ENCODE measurements at places on chromosomes 1 and 21.

DNA sequence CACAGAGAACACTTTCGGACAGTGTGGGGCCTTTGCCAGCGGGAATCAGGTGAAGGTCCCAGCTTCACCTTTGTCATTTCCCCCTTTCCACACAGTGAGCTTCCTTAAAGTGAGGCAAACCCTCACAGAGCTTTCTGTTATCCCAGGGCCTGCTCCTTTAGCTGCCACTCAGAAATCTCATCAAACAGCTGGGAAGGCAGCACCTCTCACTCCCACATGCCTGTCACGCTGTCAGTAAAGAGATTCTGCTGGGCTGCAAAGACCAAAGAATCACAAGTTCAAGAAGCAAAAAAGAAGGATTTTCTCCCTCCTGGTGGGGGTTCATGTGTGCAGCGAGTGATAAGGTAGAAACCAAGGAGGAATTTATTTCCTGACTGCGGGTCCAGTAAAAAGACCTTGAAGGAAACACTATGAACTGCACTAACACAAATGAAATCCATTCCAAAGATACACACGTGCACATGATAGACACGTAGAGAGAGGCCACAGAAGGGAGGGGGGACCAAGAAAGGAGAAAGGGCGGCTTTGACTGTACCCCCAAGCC, 44.0 kb downstream of the HTR6 start:
- DNase-seq = no peak

DNA sequence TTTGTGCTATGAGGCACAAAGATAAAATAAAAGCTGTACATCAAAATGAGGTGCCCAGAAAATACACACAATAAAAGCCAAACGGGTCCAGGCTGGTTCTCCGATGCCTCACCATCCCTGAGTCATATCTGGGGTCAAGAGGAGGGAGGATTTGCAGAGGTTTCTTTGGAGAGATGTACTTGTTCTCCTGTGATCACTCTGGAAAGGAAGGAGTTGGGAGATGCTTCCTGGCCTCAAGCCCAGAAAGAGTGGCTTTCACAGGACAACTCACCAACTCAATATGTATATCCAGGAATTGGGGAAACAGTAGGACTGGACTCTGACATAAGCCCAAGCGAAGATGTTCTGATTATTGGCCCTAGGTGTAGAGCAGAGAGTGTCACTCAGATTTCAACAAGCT, 51.9 kb downstream of the DIPK1A start:
- peak; percentile 43 for DNase-seq

- no peak for DNase-seq
Observed at GRCh38 chr1:95308276-95309030, 74.4 kb downstream of the RWDD3 start.

DNA sequence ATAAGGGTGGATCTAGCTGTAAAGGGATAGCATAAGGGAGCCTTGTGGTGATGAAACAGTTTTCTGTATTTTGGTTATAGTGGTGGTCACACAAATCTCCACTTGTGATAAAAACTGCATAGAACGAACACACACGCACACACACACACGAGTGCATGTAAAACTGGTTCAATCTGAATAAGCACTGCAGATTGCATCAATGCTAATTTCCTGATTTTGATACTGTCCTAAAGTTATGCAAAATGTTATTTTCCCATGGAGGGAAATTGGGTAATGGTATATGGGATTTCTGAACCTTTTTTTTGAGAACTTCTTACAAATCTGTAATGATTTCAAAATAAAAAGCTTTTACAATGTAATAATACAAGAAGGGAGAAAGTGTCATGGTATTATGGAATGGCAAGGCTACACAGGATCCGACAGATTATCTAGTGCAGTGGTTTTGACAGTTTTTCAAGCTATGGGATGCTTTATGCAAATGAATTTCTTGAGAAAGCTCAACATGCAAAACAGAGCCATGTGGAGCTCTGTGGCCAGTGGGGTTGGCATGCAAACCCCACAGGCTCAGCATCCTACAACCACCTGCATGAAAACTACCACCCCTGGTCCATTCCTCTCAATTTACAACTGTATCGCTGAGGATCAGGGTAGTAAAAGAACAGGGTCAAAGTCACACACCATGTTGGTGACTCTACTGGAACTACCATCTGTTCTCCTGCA, 18.8 kb downstream of the SLC41A1 start:
- DNase-seq = no peak

DNA sequence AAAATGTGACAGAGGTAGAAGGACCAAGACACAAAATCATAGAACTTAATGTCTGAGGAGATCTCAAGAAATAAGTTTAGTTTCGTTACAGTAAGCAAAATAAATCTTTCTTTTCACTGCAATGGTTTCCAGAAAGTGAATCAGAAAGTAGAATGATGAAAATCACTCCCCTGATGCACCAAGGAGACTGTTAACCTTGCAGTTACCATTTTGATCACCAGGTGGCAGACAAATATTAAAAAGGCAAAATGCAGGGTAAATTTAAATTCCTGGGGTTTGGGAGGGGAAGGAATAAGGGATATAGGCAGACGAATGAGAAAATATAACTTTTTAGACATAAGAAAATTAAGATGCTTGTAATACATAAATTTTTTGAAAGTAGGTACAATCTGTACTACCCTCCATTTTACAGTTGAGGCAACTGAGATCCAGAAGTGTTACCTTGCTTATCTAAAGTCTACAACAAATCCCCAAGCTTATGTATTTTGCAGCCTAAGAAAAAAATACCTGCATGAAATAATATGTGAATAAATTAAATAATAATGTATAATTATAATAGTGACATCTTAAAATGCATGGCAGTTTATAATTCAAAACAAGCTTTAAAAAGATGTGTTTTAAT, 253.2 kb downstream of the CRB1 start:
- DNase-seq = peak; percentile 37

Measured in pons (tissue), 1 donor.